Mucosa of gallbladder (tissue), 1 donor: ENCODE measurements at places on chromosomes 1 and 21. TPM values are rescaled to one million over a fixed set of nuclear protein-coding genes. Genes with fewer than 3 reads are reported as not detected.

GRCh38 chr21:41895643-41896493, 16.7 kb upstream of the PRDM15 start:
- DNase-seq: no peak

DNA sequence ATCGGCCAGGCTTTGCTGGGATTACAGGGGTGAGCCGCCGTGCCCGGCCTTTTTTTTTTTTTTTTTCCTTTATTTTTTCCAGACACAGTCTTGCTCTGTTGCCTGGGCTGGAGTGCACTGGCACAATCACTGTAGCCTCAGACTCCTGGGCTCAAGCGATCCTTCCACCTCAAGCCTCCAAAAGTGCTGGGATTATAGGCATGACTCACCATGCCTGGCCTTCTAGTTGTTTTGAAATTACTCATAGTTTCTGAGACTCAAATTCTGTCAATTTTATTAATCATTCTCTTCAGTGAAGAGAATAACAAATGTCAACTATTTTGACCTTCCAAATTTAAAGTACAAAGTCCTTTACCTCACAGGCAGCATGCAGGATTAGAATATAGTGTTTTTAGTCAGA, 374.5 kb downstream of the PLA2G4A start:
- DNase-seq: no peak

- DNase-seq: no peak
Observed at GRCh38 chr1:162736633-162737067, 53.9 kb upstream of the HSD17B7 start.

DNA sequence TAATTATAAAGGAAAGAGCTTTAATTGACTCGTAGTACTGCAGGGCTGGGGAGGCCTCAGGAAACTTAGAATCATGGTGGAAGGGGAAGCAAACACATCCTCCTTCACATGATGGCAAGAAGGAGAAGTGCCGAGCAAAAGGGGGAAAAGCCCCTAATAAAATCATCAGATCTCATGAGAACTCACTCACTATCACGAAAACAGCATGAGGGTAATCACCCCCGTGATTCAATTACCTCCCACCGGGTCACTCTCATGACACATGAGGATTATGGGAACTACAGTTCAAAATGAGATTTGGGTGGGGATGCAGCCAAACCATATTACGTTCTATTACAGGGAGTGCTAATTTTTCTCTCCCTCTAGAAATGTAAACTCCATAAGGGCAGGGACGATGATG, 14.2 kb upstream of the MRPS14 start:
- no peak for DNase-seq

DNA sequence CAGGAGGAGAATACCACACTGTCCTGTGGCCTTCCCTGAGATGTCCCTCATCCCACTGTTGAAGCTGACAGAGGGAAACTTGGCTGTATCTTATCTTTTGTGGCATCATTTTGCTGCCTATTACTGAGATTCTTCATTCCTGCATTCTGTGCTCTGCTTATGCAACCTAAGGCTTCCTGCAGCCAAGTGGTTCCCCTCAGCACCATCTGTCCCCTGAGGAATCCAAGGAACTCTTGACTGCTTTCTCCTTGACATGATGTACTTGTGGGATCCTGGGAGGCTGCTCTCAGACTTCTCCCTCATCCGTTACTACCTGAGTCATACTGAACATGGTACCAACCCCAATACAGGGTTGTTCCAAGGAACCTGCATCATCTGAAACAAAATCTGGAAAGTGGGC, 21.1 kb upstream of the RIMKLA start:
- no peak for DNase-seq

DNA sequence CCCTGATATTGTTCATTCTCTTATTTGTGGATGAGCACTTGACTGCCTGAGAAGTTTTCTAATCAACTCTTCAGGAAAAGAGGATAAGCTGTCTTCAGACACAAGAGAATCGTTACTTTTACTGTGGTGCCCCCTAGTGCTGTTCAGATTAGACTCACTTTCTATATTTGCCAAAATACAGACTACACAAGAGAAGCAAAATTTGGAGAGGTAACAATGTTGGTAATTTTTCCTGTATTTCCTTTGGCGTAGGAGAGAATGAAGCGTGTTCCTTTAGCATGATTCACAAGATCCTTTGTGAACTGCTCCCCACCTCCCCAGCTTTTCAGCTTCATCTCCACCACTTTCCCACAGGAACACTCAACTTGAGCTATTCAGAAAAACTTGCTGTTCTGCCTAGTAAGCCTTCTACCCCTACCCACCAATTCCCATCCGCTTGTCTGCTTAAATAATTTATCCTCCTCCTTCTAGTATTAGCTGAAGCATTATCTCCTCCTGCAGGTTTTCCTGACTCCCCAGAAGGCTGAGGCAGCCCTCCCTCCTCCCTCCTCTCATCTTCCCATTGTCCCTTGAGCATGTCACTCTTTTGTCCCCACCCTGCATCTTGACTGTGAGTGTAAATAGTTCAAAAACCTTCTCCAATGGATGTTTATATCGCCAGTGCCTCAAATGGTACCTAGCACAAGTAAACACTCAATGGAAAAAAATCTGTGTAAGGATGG, 4.5 kb downstream of the TNFSF4 start:
- peak; percentile 62 for DNase-seq

DNA sequence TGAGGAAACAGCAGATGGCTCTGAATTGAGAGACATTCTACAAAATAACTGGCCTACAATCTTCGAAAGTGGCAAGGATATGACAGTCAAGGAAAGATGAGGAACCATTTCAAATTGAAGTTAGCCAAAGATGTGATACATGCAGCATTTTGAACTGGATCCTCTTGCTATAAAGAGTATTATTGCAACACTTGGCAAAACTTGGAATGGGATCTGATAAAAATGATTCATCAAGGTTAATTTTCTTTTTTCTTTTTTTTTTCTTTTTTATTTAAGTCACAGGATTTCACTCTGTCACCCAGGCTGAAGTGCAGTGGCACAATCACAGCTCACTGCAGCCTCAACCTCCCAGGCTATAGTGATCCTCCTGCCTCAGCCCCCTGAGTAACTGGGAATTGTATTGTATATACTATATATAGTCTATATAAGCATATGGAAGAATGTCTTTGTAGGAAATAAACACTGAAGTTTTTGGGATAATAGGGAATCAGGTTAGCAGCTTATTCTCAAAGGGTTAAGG, 49.8 kb upstream of the GJA8 start:
- DNase-seq: no peak

DNA sequence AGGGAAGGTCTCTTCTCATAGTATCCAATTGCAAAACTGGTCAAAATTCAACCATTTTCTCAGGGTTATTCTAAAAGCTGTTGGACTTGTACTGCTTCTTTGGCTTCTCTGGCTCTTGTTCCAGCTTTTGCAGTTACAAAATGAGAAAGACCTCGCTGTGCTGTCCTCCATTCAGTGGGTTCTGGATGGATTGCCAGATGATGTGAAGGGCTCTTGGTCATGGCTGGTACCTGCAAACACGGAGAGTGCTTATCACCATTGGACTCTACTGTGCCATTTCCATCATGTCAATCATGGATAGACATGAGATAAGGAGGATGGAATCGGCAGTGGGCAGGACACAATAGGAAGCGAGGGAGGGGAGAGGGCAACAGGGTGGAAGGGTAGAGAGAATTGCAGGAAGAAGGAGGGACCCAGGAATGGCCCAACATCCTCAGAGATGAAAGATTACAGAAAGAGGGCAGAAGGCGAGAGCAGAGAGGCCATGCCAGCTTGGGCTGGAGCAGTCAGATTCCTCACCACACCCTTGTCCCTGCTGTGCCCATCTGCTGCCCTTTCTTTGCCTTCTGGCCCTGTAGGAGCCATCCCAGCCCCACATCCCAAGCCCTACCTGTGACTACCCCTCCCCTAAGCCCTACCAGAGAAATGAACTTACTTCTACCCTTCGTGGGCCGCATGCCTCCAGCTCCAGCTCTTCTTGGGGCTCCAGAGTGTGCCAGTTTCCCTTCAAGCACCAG, 70.3 kb downstream of the HIVEP3 start:
- no peak for DNase-seq

GRCh38 chr1:116529199-116529631, 41.6 kb downstream of the CD58 start:
- no peak for DNase-seq

DNA sequence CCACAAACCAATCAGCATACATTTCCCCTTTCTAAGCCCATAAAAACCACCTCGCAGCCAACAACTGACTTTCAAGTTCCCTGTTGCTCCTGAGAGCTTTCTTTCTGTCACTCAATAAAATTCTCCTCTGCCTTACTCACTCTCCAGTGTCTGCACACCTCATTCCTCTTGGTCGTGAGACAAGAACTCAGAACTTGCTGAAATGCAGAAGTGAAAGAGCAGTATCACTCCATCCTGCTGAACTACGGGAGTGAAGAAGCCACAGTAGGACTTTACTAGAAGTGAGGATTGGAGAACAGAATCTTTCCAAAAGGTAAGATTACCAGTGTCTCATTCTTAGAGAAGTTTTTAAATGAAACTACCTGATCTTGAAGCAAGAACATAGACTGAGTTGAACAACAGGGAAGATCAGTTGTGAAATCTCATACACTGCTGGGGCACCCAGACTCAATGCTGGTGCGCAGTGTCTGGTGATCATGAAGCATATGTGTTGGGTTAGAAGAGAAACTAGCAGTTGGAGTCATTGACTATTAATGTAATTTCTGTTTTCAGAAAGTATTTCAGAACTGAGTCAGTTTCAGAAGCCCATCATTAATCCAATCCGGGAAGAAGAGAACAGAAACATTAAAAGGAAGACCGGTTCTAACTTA, 726.9 kb upstream of the TMPRSS15 start:
- no peak for DNase-seq

DNA sequence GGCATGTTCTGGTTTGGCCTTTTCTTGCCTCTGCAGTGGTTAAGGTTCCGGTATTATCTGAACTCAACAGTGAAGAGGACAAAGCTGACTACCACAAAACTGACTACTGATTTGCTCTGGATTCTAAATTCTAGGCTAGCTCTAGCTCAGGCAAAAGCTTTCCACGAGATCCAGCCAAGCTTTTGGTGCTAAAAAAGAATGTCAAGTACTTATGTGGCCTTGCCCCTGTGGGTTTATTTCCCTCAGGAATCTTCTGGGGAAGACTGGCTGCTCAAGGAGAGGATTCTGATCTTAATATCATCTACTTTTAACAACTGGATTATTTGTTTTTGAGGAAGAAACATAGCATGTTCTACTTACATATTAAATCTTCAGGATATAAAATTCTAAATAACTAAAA, 26.1 kb upstream of the MTMR11 start:
- DNase-seq: no peak

DNA sequence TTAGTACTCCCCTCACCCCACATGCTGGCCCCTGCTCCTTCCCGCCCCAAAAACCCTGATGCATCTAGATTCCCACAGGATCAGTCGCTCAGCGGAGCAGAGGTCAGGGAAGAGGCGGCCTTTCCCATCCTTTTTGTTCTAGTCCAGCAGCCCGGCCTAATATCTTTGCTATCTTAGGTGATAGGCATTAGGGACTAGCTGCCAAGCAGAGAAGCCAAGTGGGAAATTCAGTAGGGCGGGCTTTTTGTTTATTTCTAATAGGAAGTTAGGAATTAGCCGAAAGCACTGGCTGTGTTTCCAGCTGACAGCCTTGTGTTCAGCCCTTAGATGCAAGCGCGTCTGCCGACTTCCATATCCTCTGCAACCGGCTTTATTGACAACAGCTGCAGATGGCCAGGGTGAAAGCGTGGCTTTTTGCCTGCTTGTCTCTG, 59.0 kb upstream of the BCAR3 start:
- DNase-seq: no peak

- no peak for DNase-seq
Observed at GRCh38 chr1:10521537-10522157, 46.9 kb downstream of the PEX14 start.

GRCh38 chr1:103945774-103946173, 196.1 kb downstream of the AMY1C start:
- no peak for DNase-seq

- DNase-seq: no peak
Observed at GRCh38 chr1:227136210-227136820, 182.0 kb downstream of the CDC42BPA start.

- DNase-seq: no peak
Observed at GRCh38 chr1:164473544-164473943, 85.4 kb upstream of the PBX1 start.

- no peak for DNase-seq
Observed at GRCh38 chr1:115115521-115116161, 26.3 kb upstream of the TSPAN2 start.

- no peak for DNase-seq
Observed at GRCh38 chr1:48923116-48923515, 146.4 kb upstream of the BEND5 start.

DNA sequence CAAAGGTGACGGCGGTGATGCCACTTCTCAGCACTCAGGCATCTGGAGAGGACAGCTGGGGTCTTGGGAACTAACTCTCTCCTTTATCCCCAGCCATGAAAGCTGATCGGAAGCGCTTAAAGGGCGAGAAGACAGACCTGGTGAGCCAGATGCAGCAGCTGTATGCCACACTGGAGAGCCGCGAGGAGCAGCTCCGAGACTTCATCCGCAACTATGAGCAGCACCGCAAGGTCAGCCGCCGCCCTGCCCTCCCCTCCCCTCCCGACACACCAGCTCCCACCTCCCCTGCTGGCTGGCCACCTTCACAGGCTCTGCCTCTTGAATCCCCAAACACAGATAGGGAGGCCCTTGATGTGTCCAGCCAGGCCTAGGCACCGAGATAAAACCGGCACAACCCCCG, 118.9 kb upstream of the TMEM51 start:
- no peak for DNase-seq

DNA sequence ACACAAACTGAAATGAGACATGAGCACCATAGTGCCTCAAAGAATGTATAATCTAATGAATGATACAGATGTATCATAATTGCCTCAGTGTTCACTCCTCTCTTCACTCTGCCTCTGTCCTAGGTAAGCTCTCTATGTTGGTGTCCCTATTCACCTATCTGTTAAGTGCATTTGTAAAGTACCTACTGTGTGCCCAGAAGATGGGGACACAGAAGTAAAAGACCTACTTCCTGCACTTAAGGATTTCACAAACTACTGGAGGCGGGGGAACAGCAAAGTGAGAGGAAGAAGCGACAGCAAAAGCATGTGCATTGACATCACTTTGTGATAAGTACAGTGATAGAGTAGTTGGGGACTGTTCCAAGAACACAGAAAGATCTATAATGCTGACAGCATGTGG, 18.1 kb downstream of the RD3 start:
- no peak for DNase-seq

- no peak for DNase-seq
Observed at GRCh38 chr1:208223136-208223535, 21.0 kb downstream of the PLXNA2 start.

DNA sequence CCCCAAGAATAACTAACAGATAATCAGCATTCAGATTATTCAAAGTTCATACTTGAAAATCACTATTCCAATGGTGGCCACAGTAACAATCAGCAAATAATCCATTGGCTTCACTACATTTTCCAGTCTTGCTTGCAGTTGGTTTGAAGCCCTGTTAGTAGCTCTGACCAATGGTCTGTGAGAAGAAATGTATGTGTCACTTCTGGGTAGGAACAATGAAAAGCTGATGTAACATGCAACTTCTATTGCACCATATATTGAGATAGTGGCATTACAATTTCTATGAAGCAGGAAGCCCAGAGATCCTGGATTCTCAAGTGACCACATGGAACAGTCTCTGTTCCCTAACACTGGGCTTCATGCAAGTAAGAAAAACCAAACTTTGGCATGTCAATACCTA, 250.9 kb upstream of the DAB1 start:
- DNase-seq: no peak

The OR6K3 gene
- not detected for total RNA-seq

The RAB3B gene
- total RNA-seq: 38.3 TPM
